GM19239 (cell line): ENCODE measurements at places on chromosomes 1 and 21.

DNA sequence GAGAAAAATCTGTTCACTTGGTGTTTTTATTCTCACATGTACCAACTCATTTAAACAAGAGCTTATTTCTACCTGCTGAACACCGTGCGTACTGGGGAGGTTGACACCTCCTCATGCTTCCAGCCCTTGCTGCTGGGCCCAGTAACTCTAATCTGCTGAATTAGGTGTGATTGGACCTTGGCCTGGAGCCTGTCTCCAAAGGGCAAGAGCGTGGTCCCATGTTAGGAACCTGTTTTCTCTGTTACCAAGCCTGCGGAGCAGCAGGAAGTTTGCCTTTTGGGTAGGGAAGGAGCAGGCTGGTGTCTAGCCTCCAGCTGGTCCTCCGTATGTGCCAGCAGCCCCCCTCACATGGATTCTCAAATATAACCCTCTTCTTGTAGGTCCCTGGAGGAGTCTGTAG, 10.9 kb upstream of the SLC27A3 start:
- no peak for DNase-seq

- no peak for DNase-seq
Observed at GRCh38 chr21:21373969-21374368, 375.8 kb downstream of the NCAM2 start.

DNA sequence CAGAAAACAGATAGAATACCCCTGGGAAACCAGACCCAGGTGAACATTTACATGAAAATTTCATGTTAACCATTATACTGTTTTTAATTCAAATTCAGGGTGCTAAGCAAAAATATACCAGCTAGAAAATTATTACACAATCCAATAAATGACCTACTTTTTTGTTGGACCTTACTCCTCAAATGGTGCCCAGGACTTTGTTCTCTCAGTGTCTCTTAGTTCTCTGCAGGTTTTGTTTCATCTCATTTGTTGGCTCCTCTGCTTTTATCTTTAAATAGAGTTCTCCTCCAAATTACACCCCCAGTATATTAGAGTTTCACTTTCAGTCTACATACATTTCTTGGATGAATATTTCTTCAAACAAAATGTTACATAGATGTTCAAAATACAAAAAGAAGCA, 314.8 kb downstream of the TPR start:
- no peak for DNase-seq

GRCh38 chr1:210360852-210361477, 32.3 kb downstream of the HHAT start:
- DNase-seq: no peak

- DNase-seq: no peak
Observed at GRCh38 chr1:99326215-99326949, 62.1 kb downstream of the PLPPR4 start.

GRCh38 chr1:27395441-27396195, 3.2 kb downstream of the GPR3 start:
- peak; percentile 90 for DNase-seq

GRCh38 chr1:65691972-65692371, 100.7 kb upstream of the PDE4B start:
- no peak for DNase-seq

DNA sequence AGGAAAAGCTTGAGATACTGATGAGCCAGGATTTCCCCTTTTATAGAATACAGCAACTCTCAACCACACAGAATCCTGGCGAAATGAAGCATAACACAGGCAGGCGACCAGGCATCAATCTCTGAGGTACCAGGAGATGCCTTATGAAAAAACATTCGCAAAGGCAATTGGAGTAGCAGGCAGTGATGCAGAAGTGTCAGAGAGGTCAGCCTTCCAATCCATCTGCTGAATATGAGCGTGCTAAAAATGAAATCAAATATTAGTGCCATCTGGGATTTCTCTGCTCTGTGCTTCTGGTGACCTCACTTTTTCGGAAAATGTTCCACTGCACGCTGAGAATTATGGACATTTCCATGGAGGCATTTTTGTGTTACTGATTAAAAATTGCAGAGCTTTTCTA, 258.8 kb downstream of the VAV3 start:
- no peak for DNase-seq

- no peak for DNase-seq
Observed at GRCh38 chr1:163673759-163674151, 352.0 kb downstream of the NUF2 start.

GRCh38 chr1:214296860-214297745, 16.1 kb downstream of the SMYD2 start:
- DNase-seq: no peak

DNA sequence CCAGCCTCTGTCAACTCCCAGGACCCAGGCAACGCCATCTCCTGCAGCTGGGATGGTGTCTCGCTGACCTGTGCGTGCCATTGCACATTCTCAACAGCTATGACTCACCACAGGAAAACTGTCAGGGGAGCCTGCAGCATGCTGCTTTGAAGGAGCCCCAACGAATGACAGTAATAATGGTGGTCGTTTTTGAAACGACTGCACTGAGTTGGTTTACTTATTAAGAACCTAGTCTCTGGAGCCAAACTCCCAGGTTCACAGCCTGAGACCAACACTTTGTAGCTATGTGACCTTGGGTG, 21.6 kb downstream of the TCEA3 start:
- no peak for DNase-seq

- DNase-seq: no peak
Observed at GRCh38 chr21:34509151-34509550, 2.9 kb downstream of the KCNE1 start.

GRCh38 chr1:83770319-83770661, 228.6 kb downstream of the TTLL7 start:
- DNase-seq: no peak

DNA sequence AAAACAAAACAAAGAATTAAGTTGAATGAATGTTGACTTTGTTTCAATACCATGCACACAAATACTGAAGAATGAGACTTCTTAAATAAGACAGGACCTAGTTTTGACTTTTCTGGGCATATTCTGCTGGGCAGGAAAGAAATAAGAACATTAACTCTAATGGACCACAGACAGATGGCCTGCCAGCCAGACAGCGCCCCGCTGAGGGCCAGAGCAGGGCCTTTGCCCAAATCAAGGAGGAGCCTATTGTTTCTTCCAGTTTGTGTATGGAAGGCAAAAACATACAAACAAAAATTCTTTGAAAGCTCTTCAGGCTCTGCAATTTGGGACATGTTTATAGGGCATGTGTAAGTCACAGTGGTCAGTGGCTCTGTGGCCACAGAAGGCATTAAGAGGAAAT, 44.4 kb upstream of the KIF26B start:
- no peak for DNase-seq

DNA sequence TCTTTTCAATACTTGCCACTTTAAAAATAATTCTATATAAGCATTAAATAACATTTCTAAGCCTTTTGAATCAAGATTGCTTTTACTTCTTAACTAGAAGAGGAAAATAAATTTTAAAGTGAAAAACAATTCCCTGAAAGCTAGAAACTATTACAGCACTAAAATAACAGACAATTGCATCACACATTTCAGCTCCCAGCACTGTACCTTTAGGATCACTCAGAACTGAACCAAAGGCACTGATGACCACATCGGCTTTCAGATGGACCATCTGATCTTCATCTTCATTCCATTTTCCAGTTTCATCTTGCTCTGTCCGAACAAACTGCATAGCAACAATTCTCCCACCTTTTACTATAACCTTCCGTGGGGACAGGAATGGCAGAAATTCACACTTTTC, 347.3 kb downstream of the DPYD start:
- no peak for DNase-seq

DNA sequence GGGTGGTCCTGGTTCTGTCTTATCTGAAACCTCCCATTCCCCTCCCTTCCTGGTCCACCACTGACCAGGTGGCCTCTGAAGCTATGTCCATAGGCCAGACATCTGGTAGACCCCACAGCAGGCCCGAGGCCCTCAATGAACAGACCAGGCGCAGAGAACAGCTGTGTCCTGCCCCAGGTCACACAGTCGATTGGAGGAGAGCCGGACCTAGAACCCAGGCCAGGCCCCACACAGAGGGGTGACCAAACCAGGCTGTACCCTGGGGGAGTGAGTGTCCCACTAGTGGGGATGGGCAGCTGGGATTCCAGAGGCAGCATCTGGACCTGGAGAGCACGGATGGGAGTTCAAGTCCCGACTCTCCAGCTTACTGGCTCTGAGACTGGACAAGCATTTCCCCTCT, 29.2 kb downstream of the RNU1-1 start:
- no peak for DNase-seq

DNA sequence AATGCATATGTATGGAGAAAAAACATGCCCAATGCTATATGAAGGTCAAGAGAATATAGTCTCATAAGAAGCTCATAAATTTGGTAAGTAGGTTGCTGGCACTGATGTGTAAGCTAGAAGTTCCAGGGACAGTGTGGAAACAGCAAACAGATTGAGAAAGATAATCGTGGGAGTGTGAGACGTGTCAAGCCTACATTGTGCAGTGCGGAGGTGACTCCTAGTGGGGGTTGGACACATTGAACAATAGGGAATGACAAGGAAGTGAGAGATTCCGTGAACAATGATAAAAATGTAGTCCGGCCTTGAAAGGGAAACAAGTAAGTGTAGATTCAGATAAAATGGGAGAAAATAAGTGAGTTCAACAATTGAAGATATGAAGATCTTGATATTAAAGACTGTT, 788.4 kb upstream of the PRMT6 start:
- DNase-seq: no peak

- DNase-seq: no peak
Observed at GRCh38 chr1:47948126-47948525, 49.1 kb downstream of the TRABD2B start.

DNA sequence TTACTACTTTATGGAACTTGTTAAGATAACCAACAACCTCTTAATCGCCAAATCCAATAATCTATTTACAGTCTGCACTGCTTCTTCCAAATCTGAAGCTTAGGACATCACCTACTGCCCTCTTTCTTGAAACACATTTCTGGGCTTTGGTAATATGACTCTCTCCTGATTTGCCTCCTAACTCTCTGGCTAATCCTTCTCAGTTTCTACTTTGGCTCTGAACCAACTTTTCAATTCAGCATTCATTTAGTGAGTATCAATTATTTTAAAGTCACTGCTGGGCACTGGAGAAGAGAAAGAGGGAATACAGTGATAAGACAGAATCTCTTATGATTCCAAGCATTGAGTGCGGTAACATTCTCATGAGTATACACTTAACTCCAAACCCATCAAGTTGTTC, 275.0 kb downstream of the AKT3 start:
- no peak for DNase-seq

GRCh38 chr1:172489847-172490246, 43.1 kb upstream of the SUCO start:
- DNase-seq: no peak

DNA sequence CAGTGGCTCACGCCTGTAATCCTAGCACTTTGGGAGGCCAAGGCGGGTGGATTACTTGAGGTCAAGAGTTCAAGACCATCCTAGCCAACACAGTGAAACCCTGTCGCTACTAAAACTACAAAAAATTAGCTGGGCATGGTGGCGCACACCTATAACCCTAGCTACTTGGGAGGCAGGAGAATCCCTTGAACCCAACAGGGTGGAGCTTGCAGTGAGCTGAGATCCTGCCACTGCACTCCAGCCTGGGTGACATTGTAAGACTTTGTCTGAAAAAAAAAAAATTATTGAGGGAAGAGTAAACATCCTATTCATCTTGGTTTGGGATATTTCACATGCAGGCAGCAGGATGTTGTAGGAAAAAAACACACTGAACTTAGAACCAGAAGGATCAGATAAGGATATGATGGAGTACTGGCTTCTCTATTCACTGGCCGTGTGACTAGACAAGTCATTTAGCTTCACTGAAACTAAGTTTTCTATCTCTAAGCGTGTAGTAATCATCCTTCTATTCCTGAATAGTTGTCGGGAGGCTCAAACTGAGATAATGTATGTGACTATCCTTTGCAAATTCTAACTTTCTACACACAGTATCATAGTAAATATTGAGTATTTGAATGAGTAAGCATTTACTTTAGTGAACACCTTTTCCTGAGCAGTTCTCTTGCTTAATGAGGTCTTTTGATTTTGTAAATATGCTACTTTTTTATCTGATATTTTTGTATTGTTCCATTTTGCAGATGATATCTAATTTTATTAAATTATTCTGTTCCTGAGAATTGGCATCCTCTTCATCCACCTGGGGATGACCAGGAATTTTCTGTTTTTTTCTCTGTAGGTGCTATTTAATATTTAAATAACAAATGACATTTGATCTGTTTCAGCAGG, 18.2 kb downstream of the CAP1 start:
- no peak for DNase-seq

GRCh38 chr1:75970631-75971030, 38.4 kb upstream of the ASB17 start:
- no peak for DNase-seq

DNA sequence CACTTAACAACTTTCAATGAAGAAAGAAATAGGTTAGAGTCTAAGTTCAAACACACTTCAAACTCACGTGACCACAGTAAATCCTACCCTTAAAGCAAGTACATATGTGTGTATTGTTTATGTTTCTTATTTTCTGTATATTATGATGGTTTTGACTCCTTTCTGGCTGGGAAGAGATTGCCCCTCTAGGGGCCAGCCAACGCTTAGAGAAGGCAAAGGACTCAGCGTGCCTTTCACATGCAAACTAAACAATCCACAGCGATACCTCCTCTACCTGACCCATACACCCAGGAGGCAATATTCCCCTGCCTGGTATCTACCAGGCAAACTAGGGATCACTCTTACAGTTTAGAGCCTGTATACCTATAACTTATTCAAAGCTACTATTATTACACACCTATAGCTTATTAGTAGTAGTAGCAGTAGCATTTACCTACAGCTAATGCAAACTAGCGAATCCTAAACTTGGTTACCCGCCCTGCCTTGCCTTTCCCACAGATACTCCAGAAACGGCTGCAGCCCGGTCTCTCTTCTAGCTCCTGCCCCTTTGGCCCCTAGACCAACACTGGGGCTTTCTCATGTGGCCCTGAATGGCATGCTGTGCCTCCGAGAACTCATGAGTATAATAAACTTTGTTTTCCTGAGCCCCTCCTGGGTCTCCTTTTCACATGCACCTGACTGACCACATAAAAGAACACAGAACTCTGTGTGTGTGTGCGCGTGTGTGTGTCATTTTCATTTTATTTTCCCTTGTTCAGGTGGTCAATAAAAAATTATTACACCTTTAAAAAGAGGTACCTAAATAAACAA, 14.0 kb downstream of the NRIP1 start:
- no peak for DNase-seq

- peak; percentile 67 for DNase-seq
Observed at GRCh38 chr1:1943834-1944570, 24.9 kb upstream of the TMEM52 start.

DNA sequence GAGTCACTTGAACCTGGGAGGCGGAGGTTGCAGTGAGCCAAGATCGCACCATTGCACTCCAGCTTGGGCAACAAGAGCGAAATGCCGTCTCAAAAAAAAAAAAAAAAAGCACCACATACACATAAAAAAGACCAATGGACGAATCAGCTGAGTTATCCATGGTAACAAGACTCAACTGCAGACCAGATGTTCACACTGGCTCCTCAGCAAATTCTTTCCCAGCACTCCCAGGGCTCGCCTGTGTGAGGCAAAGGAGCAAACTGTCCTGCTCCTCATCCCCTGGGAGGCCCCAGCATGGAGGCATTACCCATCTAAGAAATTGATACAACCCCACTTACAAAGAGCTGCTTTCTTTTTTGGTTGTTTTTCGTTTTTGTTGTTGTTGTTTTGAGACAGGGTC, 3.1 kb downstream of the TMEM234 start:
- no peak for DNase-seq
